ENCODE measurements at places on chromosomes 3 and 15.

- DNase-seq: no peak
Measured at GRCh38 chr15:52566889-52567288, 1.9 kb downstream of the ARPP19 start.

DNA sequence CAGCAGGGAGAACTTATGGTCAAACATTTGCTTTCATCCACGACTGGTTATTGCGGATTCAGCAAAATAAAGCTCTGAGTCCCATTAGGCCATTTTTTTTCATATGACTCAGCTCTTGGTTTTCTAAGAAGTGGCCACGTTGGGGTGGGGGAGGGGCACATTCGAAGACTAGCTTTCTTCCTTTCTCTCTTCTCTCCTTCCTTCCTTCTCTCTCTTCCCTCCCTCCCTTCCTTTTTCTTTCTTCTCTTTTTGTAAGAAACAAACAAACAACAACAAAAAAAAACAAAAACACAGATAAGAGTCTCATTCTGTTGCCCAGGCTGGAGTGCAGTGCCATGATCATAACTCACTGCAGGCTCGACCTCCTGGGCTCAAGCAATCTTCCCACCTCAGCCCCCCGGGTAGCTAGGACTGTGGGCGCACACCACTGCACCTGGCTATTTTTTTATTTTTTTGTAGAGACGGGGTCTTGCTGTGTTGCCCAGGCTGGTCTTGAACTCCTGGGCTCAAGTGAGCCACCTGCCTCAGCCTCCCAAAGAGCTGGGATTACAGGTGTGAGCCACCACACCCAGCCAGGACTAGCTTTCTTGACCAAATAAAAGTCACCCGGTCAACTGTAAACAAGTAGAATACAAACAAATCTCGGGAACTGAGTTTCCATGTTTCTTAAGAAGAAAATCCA is 41.6 kb downstream of the ABCC5 start:
- DNase-seq: no peak

GRCh38 chr3:50341537-50341936 is 901 bp upstream of the RASSF1 start:
- no peak for DNase-seq

- DNase-seq: no peak
Measured at GRCh38 chr15:57446393-57446792, 70.1 kb downstream of the CGNL1 start.

DNA sequence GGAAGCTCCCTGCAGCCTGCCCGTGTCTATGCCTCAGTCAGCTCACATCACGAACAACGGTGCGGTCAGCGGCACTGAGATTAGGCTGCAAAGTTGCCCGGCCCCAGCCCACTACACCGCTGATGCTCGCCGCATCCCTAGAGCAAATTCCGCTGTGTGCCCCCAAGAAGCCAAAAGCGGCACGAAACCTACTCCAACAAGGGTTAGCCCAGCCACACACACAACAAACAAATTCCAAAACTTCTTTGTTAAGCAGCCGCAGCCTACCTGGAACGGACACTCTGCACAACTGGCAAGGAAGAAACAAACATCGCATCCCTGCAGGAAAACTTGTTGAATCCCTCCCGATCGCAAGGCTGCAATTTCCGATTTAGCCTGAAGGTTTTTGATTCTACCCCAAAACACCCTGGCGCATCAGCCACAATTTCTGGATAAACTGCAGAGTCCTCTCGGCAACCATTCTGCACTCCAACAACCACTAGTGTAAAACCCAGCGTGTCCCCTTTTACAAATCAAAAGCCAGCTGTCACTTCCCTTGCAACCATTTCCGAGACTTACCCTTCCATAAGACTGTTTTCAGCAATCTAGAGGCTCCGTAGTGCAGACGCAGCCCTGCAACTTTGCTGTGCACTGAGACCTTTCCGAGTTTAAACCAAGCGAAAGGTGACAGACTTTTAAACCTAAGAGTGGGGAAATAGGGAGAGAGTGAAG is 449 bp downstream of the ROBO1 start:
- no peak for DNase-seq

GRCh38 chr15:39719109-39719508 is 63.5 kb downstream of the FSIP1 start:
- DNase-seq: no peak

Data from stimulated activated CD4-positive, alpha-beta T cell treated with anti-CD3 and anti-CD28 coated beads, Interleukin-1b, Interleukin-23, amount 100 ng/mL, for 1 hour (primary cell).